ENCODE measurements at places on chromosomes 2 and 18.

GRCh38 chr2:162581959-162582798, 238.2 kb downstream of the GCA start:
- no peak for DNase-seq

DNA sequence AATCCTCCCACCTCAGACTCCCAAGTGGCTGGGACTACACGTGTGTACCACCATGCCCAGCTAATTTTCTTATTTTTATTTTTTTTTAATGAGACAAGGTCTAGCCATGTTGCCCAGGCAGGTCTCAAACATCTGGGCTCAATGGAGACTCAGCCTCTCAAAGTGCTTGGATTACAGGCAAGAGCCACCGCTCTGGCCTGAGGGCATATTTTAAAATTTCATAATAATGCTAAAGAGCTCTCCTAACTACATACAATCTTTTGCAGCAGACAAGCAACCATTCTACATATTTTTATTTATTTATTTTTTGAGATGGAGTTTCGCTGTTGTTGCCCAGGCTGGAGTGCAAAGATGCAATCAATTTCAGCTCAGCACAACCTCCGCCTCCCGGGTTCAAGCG, 207.0 kb downstream of the RAB3GAP1 start:
- DNase-seq, result no peak

GRCh38 chr2:159595410-159596046, 20.8 kb downstream of the BAZ2B start:
- DNase-seq, result no peak

DNA sequence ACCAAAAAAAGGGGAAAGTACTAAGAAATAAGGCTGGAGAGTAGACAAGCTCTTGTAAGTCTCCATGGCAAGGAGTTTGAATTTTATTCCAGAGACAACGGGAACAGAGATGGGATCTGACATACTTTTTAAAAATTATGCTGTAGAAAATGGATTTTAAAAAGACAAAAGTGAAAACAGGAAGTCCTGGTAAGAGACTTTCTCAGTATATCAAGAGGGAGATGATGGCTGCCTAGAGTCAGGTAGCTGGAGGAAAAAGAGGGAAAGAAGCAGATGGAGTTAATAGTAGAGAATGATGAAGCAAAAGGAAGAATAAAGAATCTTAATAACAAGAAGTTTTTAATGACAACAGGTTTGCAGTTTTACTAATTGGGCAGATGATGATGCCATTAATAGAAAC, 168.1 kb downstream of the SRBD1 start:
- no peak for DNase-seq

GRCh38 chr2:37427241-37427640, 82.8 kb downstream of the QPCT start:
- no peak for DNase-seq

All from Ammon's horn (tissue), 1 donor.